Mesenteric fat pad (tissue), 1 donor: ENCODE measurements at places on chromosomes 3 and 15. TPM values are rescaled to one million over a fixed set of nuclear protein-coding genes. Genes with fewer than 3 reads are reported as not detected.

NCKIPSD gene
- total RNA-seq, result 19.9 TPM

RASL12 gene
- 4.7 TPM for total RNA-seq

SERINC4 gene
- total RNA-seq, result 0.22 TPM

TTLL13 gene
- not detected for total RNA-seq

DISP2 gene
- 0.26 TPM for total RNA-seq

CCNL1 gene
- 315 TPM for total RNA-seq

PLA2G4D gene
- not detected for total RNA-seq

STRC gene
- 0.10 TPM for total RNA-seq

GOLGA8M gene
- total RNA-seq, result 5.8 TPM

KCNH8 gene
- not detected for total RNA-seq

PARP15 gene
- 2.9 TPM for total RNA-seq

BCHE gene
- 4.1 TPM for total RNA-seq

MESP2 gene
- 0.96 TPM for total RNA-seq

TM4SF4 gene
- 1.7 TPM for total RNA-seq

PLAAT1 gene
- 1.2 TPM for total RNA-seq
